GM12878 (cell line): ENCODE measurements at places on chromosomes 1 and 21.
A peak's percentile ranks its signal among the peaks of the same experiment; 100 is the strongest.

- H3K4me3 ChIP-seq = no peak overlapping the region
- DNase-seq = no peak
- no peaks in the 10 kb centered on the region for H3K4me1 ChIP-seq
- H3K36me3 ChIP-seq = no peaks in the 10 kb centered on the region
- H3K27ac ChIP-seq = no peak overlapping the region
- no peaks in the 10 kb centered on the region for H3K27me3 ChIP-seq
These were observed 1046.2 kb downstream of the BRINP3 start for GRCh38 chr1:189431447-189431846.

DNA sequence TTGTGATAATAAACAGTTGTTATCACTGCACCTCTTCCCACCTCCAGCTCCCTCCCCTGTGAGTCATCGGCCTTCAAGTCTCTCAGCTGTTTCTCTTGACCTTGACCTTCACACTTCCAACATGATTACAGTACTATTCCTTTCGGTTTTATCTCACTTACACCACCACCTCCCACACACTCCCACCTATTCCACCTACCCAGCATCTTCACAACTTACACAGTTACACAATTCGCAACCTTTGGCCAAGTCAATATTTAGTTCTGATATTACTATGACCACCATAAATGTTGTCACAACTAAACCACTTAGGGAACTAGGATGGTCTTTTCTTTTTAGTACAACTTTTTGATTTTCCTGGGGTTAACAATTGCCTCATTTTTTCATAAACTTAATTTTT is 60.2 kb downstream of the RIPK4 start:
- DNase-seq = no peak
- H3K36me3 ChIP-seq = no peaks in the 10 kb centered on the region
- H3K4me1 ChIP-seq = no peaks in the 10 kb centered on the region
- H3K27ac ChIP-seq = no peak overlapping the region
- no peaks in the 10 kb centered on the region for H3K27me3 ChIP-seq
- H3K4me3 ChIP-seq = no peak overlapping the region

DNA sequence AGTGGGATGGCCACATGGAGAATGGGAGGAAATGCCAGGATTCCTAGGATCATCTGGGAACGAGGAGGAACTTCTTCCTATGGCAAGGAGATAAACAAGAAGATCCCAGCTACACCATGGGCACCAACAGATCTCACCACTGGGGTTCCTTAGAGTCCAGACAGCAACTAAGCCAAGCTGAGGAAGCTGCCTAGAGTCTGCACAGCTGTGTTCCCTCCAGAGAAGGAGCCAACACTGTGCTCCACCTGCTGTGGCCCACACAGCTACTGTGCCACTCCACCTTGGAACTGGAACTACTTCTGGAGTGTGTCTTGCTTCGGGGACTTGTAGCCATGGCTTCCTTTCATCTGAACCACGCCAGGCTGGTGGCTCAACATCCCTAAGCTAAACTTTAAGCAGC is 6.0 kb downstream of the IFNAR1 start:
- H3K4me3 ChIP-seq = no peak overlapping the region
- H3K4me1 ChIP-seq = peaks cover 33% of the 10 kb centered on the region
- peaks cover 5% of the 10 kb centered on the region; the same call in 1 of the 2 replicates for H3K36me3 ChIP-seq
- peak overlapping the region; percentile 82 for H3K27ac ChIP-seq

GRCh38 chr1:4710592-4711415 is 56.4 kb downstream of the AJAP1 start:
- H3K27me3 ChIP-seq = no peaks in the 10 kb centered on the region; the same call in 1 of the 2 replicates
- no peaks in the 10 kb centered on the region for H3K36me3 ChIP-seq
- no peaks in the 10 kb centered on the region for H3K4me1 ChIP-seq
- H3K4me3 ChIP-seq = no peak overlapping the region
- no peak for DNase-seq

GRCh38 chr1:23184212-23184934 is 15.7 kb upstream of the LUZP1 start:
- no peak overlapping the region for H3K4me3 ChIP-seq
- no peak overlapping the region for H3K27ac ChIP-seq
- no peaks in the 10 kb centered on the region; the same call in 1 of the 2 replicates for H3K4me1 ChIP-seq
- no peak for DNase-seq

DNA sequence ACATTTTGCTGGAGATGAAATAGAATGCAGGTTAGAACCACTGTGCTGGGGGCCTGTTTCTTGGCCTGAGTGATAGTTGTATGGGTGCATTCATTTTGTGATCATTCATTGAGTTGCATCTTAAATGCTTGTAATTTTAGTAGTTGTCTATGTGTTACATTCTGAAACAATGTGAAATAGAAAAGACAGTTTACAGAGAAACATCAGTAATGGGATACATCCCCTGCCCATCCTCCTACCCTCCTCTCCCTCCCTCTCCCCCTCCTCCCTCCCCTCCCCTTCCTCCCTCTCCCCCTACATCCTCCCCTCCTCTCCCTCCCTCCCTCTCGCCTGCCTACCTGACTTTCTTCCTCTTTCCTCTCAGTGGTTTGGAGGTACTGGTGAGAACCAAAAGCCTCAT is 54.5 kb upstream of the COL6A1 start:
- no peaks in the 10 kb centered on the region; the same call in 1 of the 2 replicates for H3K27me3 ChIP-seq
- H3K27ac ChIP-seq = no peak overlapping the region
- DNase-seq = no peak

- no peak for DNase-seq
- no peak overlapping the region for H3K4me3 ChIP-seq
- no peaks in the 10 kb centered on the region for H3K36me3 ChIP-seq
These were observed 1.7 kb downstream of the RNF223 start for GRCh38 chr1:1072299-1072848.

DNA sequence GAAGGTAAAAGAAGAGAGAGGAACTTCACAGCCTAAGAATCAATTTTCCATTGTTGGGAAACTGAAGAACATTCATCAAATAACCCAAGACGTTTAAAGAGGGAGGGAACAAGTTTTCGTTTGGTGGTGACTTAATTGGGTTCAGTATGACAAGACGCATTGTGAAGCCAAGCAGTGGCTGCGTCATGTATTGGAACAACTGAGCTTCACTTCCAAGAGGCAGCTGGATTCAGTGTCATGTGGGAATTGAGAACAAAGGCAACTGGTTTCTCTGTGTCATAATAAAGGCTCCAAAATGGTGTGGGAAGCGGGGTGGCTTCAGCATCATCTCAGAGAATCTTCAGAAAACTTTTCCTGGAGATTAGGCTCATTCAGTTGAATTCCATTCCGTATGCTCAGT is 29.8 kb upstream of the RC3H1 start:
- H3K27ac ChIP-seq = no peak overlapping the region
- DNase-seq = no peak
- no peaks in the 10 kb centered on the region for H3K4me1 ChIP-seq
- no peaks in the 10 kb centered on the region for H3K36me3 ChIP-seq
- H3K27me3 ChIP-seq = no peaks in the 10 kb centered on the region

DNA sequence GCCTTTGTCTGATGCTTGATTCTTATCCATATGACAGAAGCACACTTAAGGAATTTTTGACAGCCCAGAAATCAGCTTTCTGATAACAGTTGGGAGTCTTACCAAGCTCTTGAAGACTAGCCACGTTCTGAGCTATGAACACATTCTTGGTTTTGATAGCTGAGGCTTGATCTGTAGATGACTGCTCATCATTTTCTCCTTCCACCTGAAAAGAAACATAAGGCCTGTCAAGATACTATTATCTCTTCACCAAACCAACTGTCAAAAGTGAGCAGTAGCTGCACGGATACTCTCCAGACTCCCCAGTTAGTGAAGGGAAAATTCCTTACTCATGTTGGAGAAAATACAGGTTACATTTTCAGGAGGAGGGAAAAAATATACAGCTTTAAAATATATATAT is 12.2 kb downstream of the UBR4 start:
- H3K4me1 ChIP-seq = no peaks in the 10 kb centered on the region; the same call in 1 of the 2 replicates
- no peak overlapping the region for H3K4me3 ChIP-seq
- no peak for DNase-seq
- H3K36me3 ChIP-seq = peaks cover 16% of the 10 kb centered on the region
- no peak overlapping the region for H3K27ac ChIP-seq

DNA sequence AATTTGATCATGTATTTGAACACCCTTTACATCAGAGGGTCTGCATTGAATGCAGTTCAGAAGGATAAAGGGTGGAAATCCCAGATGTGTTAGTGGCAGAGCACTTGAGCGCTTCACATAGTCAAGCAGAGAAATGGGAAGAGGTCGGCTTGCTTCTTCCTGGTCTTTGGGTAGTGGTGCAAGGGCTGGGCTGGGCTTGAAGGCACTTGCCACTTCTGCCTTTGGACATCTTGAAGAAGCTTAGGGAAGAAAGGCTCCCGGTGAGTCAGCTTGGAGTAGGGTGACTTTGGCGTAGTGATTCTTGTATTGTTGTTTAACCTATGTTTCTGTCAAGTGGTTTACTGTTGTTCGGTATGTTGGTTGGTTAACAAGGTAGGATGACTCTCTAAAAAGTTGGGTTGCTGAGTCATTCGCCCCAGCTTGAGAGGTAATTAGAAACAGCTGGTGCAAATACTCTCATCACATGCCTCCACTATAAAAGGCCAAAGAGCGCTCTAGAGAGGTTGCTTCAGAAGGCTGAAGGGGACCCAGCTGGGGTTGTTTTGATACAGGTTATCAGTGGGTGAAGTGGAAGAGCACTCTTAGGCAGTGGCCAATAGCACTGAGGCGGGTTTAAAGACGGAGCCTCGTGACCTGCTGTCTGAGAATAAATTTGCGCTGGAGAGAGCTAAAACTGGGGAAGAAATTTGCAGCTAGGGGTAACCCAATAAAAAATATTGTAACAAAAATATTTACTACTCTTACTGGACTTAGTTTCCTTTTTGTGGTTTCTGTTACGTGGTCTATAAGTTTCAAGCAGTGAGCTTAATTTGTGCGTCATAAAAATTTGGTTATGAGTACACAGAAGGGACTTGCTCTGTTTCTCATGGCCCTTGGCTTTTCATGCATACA is 1.4 kb downstream of the BACH1 start:
- peaks cover 19% of the 10 kb centered on the region for H3K4me1 ChIP-seq
- H3K27ac ChIP-seq = peak overlapping the region; percentile 96

DNA sequence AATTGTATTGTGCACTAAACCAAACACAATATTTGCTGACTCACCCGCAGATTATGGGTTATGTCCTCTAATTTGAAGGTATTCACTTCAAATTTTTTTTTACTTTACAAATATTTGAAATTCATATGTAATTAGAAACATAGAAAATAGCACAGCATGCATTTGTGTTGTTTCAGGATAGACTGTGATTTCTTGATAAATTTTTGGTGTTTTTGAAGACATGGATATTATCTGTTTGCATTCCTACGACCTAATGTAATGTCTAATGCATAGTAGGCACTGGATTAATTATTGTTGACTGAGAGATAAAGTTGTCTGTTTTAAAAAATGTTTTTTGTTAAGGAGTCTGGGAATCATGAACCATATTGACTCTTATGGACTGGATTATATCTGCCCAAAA is 850.2 kb downstream of the BRINP3 start:
- no peak overlapping the region for H3K4me3 ChIP-seq
- H3K4me1 ChIP-seq = no peaks in the 10 kb centered on the region
- H3K27me3 ChIP-seq = no peaks in the 10 kb centered on the region

DNA sequence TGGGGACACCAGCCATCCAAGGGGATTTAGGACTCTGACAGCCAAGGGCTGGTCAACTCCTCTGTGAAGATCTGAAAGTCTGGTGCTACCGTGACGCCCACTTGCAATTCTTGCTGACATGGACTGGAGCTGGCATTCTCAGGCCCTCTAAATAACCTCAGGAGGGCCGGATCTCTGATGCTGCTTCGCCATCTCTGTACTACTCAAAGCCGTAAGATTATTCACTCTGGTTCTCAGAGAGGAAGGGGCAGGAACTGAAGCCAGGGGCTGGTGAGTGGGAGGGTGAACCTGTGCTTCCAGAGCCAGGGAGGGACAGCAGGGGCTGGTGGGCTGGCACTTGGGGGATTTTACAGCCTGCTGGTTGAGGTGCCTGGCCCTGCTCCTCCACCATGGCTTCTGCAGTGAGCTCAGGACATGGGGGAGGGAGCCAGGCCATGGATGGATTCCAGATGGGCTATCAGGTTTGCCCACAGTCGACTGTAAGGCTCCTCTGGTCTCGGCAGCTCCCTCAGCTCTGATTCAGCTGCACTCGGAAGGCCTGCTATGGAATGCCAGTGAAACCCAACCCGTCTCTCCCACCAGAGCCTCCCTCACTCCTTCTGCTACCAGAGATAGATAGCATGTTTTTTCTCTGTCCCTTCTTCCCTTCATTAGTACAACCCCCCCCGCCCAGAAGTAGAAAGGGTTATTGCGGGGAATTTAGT is 84.5 kb downstream of the PLXNA2 start:
- H3K4me3 ChIP-seq = no peak overlapping the region
- H3K4me1 ChIP-seq = 0 out of 2 replicates have a peak, but pooled peaks cover 3% of the 10 kb centered on the region
- no peak for DNase-seq
- H3K36me3 ChIP-seq = no peaks in the 10 kb centered on the region
- no peak overlapping the region for H3K27ac ChIP-seq

GRCh38 chr21:43284238-43284637 is 115.4 kb downstream of the CRYAA start:
- no peaks in the 10 kb centered on the region for H3K36me3 ChIP-seq
- DNase-seq = no peak
- H3K27me3 ChIP-seq = no peaks in the 10 kb centered on the region; the same call in 1 of the 2 replicates
- H3K4me1 ChIP-seq = no peaks in the 10 kb centered on the region

DNA sequence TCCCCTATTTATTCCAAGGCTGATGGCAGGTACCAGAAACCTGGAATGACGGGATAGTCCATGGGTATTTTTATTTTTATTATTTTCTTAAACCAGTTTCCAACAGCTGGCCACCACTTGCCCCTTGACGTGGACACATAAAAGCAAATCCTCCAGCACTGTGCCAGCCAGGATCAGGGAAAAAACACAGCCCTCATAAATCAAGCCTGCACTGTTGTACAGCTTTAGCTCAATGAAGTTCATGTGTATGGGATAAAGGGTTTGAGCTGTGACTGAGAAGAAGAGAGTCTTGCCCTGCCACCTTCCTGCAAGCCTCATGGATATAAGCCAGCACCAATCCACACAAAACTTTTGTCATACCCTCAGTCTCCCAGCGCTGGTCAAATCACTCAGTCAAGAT is 303.8 kb upstream of the SPAG17 start:
- no peak overlapping the region for H3K27ac ChIP-seq
- no peak for DNase-seq
- no peaks in the 10 kb centered on the region for H3K4me1 ChIP-seq
- no peaks in the 10 kb centered on the region for H3K36me3 ChIP-seq
- H3K4me3 ChIP-seq = no peak overlapping the region

DNA sequence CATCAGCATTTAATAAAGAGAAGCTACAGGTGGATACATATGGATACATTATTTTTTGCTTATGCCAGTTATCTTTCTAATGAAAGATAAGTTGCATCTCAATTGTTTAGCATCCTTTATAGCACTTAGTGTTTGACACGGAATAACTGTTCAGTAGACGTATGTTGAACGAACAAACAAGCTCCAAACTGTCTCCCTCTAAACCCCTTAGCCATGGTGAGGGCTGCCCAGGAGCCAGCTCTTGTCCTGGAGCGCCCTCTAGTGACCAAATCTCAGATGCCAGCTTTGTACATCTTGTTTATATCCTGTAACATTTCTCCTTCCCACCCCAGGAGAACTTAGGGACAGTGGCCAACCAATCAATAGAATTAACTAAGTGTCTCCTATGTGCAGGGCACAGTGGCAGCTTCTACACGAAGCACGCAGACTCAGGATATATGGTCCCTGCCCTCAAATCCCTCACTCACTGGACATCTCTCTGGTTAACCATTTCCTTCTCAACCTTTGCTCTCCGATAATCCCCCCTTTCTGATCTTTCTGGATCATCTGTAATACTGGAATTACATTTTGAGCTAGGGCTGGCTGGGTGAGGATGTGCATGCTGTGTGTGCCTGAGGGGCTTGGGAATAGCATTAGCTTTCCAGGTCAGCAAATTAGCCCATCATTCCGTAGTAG is 22.9 kb downstream of the KCNA10 start:
- H3K27me3 ChIP-seq = no peaks in the 10 kb centered on the region
- no peaks in the 10 kb centered on the region for H3K4me1 ChIP-seq
- H3K36me3 ChIP-seq = no peaks in the 10 kb centered on the region
- DNase-seq = no peak
